Stimulated activated CD4-positive, alpha-beta T cell treated with anti-CD3 and anti-CD28 coated beads, Interleukin-4, amount 100 ng/mL, for 1 hour (primary cell): ENCODE measurements at places on chromosomes 16 and 17.

DNA sequence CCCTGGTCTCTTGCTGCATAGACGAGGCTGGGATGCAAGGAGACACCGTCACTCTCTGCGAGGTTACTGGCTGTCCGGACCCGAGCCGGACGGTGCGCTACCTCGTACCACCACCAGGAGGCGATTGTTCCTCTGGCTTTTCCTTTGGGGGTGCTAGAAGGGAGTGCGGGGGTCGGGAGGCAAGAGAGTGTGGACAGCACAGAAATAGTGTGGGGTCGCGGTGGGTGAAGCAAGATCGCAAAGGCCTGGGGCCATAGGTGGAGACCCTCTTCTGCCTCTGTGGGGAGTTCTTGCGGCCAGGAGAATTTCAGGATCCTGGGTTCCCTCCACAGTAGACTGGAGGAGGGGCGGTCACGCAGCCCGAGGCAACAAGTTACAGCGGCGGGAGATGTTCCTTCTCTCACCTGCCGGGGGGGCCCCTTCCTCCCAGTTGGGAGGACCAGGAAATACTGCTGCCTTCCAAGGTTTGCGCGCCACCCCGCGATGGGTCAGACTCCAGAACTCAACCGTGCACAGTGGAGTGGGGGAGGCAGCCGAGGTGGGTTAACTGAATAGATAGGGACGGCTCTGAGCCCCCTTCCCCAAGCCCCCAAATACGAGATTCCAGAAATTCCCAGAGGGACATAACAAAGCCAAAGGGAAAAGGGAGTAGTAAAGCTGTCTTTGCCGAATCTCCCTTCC is 6.9 kb downstream of the PHOSPHO1 start:
- DNase-seq = peak; percentile 75

GRCh38 chr16:48110000-48110399 is 45.8 kb downstream of the ABCC12 start:
- no peak for DNase-seq

DNA sequence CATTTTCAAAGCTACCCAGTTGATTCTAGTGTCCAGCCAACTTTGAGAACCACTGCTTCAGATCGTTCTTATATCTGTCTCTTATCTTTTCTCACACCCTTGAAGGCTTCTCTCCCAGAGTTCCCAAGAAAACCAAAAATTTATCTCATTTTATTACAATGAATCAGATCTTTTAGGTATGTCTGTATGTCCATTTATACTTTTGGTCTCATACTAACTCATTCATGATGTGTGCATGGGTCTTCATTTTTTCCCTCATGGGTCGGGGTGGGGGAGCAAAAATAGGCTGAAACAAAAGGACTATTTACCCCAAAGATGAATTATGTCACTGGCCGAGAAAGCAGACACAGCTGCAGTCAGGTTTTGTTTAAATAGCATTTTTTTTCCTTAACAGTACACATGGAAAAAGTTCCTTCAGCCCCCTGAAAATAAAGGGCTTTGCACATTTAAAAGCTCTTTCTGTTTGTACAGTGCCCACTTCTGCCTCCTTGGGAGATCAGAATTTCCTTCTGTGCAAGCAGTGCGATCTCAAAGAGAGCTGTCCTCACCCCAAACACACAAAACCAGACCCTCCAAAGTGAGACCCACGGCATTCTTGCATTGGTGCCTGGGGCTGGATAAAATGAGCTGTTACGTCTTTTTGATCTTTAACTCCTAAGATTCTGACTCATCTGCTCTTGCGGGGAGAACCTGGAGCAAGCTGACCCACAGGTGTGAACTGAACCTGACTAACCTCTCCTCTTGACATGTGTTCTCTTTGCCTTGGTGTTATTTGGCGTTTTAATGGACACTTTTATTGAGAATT is 251.2 kb upstream of the ELAC2 start:
- DNase-seq = no peak

GRCh38 chr17:15121426-15121825 is 143.7 kb downstream of the PMP22 start:
- no peak for DNase-seq

DNA sequence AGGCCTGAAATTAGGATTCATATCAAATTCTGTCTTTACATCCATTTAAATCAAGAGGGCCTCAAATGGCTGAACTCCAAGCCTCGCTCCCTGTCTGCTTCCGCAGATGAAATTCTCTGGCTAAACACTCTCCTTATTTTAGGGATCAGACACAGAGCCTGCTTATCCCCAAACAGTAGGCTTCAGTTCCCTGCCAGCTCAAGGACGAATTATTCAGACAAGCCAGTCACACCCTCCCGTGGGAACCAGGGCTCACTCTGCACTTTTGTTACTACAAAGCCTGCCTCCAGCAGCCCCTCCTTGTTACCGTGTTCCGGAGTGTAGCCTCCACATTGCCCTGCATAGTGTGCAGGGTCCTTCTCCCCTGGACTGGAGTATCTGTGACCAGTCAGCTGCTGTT is 46.6 kb upstream of the LCMT1 start:
- no peak for DNase-seq

GRCh38 chr17:40326014-40326831 is 17.2 kb downstream of the RARA start:
- no peak for DNase-seq

DNA sequence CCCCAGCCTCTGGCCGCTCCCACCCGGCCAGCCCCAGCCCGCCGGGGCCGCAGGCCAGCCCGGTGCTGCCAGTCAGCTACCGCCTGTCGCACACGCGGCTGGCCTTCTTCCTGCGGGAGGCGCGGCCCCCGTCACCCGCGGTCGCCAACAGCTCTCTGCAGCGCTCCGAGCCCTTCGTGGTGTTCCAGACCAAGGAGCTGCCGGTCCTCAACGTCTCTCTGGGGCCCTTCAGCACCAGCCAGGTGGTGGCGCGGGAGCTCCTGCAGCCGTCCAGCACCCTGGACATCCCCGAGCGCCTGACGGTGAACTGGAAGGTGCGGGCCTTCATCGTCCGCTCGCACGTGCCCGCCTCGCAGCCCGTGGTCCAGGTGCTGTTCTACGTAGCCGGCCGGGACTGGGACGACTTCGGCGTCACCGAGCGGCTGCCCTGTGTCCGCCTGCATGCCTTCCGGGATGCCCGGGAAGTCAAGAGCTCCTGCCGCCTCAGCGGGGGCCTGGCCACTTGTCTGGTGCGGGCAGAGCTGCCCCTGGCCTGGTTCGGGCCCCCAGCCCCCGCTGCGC is 46.8 kb downstream of the TMEM132E start:
- DNase-seq = no peak

DNA sequence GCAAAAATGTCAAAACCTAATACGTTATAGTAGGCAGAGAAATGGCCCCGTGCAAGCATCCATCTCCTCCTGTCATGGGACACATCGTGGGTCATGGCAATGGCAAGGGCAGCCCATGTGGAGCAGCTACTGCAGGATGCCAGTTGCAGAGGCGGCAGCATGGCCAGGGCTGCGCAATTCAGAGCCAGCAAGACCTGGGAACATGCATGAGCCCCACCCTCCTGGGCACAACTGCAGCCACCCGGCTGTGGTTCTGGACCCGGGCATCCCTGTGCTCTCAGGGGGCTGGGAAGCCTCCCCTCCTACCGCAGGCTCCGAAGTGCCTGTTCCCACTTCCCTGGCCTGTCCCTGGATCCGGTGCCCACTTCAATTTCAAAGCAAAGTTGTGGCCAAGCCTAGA is 203.6 kb downstream of the CPPED1 start:
- no peak for DNase-seq

DNA sequence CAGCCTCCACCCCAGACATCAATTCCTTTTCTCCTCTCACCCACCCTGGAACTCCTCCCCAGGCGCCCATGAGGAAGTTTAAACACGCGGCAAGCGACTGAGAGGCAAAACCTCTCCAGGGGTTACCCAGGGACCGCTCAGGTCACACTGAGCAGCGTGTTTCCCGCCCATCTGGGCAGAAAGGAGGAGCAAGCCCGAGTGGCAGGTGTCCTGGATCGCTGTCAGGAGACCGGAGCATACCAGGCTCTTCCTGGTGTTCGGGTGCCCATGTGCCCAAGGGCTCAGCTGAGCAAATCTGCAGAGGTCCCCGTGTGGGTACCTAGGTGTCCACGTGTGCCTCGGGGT is 491 bp downstream of the SLC25A19 start:
- no peak for DNase-seq

DNA sequence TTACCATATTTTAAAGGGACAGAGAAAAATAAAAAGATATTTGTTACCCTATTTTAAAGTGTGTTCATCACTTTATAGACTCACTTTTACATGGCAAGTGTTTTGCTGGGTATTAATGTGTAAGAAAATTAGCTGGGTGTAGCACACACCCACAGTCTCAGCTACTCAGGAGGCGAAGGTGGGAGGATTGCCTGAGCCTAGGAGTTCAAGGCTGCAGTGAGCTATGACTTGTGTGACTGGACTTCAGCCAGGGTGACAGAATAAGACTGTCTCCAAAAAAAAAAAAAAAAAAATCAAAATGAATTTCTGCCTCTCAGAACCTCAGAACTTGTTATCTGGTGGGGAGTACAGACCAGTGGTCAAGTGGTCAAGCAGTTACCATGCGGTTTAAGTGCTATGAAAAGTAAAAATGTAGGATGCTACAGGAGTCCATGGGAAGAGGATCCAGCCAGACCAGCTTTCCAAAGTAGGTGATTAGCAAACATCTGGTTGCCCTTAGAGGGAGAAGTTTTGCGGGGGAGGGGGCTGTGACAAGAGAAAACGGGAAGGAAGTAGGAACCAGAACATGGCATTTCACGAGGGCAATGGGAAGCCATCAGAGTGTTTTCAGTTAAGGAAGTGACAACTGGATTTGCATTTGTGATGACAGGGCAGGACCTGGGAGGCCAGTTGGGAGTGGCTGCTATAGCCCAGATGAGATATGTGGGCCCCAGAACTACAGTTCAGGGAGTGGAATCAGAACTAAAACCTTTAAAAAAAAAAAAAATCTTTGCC is 13.9 kb downstream of the CNEP1R1 start:
- no peak for DNase-seq
